ENCODE measurements at places on chromosomes 12 and 14.
A peak's percentile ranks its signal among the peaks of the same experiment; 100 is the strongest.

DNA sequence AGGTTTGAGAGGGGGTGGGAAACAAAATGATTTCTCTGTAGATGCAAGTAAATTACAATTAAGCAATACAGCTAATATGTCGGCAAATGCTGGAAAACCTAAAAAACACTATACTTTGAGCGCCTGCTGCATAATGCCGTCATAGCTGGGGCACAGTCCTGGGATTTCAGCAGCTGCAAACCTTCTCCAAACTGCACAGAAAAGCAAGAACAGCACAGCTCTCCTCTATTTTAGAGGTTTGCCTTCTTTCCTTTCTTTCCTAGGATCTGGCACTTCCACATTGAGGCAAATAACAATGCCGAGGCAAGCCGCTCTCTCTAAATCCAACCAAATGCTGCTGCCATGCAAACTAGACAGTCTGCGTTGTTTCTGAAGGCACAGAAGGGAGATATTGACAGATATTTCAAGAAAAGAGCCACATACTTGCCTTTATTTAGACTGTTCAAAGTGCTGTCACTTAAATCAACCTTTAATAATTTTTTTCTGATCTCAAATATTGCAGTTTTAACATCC, 287.1 kb upstream of the G2E3 start:
- no peak for DNase-seq

DNA sequence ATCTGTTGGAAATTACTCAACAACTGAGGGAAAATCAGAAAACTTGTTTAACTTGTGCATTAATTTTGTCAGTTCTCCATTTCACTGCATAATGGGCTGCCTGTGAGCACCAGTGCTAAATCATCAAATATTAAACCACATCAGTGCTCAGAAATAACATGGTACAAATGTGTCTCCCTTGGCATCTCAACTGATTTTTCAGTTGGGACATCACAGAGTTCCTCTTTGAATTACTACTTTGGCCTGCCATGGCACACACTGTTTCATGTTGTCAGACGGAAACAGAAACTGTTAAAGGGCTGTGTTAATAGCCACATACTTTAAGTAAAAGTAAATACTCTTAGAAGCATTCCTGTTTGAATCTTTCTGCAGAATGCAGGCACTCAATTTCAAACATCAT, 42.1 kb upstream of the STRN3 start:
- no peak for DNase-seq

DNA sequence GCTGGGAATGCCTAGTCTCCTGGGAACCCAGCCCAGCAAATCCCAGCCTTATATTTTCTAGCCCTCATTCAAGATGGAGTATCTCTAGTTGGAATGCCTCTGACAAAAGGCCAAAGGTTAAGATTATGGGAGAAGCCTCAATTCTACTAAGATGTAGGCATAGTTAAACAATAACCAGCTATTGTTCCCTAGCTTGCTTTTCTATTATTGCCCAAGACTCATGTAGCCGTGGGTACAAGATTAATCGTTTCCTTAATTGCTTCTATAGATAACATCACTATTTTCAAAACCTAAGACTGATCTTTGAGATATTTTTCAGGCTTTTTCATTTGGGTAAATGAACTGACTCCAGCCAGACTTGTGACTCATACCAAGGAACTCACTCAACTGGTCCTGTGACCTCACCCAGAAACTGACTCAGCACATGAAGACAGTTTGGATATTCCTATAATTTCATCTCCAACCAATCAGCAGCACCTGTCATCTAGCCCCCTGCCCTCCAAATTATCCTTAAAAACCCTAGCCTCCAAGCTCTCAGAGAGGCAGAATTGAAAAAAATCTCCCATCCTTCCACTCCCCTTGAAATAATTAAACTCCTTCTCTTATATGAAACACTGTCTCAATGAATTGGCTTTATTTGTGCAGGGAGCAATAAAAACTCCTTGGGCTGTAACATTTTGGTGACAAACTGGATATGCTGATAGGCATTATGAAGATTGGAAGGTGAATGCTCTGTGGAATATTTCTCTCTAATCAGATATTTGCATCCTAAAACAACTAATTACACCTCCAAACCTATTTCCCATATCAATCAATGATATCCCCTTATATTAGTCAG, 589.0 kb downstream of the C12orf50 start:
- DNase-seq = no peak

GRCh38 chr14:96824283-96824682, 27.1 kb downstream of the VRK1 start:
- DNase-seq = no peak

DNA sequence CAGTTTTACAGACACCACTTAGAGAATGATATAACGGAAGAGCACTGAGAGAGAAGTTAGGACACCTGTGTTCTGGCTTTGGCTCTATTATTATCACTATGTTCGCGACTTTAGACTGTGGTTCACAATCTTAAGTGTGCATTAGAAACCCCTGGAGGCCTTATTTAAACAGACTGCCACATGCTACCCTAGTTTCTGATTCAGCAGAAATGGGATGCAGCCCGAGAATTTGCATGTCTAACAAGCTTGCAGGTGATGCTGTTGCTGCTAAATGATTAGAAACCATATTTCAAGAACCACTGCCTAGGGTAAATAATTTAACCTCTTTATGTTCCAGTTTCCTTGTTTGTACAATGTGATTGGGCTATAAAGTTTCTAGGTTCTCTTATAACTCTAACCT, 3.6 kb upstream of the RAD51AP1 start:
- no peak for DNase-seq

DNA sequence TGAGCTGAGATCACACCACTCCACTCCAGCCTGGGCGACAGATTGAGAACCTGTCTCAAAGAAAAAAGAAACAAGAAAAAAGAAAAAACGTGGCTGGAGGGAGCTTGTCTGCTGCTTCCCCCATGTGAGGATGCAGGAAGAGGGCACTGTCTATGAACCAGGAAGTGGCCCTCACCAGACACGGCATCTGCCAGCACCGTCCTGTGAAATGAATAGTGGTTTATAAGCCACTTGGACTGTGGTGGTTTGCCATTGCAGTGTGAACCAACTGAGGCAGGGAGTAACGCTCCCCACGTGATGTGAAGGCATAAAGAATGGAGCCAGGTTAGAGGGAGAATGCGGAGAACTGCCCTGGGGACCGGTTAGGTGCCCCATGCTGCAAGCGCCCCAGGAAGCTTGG, 4.5 kb upstream of the BRF1 start:
- DNase-seq = no peak

GRCh38 chr14:23556700-23557440, 799 bp downstream of the THTPA start:
- DNase-seq = no peak

- DNase-seq = no peak
These were observed 21.0 kb upstream of the CIPC start for GRCh38 chr14:77077040-77077439.

DNA sequence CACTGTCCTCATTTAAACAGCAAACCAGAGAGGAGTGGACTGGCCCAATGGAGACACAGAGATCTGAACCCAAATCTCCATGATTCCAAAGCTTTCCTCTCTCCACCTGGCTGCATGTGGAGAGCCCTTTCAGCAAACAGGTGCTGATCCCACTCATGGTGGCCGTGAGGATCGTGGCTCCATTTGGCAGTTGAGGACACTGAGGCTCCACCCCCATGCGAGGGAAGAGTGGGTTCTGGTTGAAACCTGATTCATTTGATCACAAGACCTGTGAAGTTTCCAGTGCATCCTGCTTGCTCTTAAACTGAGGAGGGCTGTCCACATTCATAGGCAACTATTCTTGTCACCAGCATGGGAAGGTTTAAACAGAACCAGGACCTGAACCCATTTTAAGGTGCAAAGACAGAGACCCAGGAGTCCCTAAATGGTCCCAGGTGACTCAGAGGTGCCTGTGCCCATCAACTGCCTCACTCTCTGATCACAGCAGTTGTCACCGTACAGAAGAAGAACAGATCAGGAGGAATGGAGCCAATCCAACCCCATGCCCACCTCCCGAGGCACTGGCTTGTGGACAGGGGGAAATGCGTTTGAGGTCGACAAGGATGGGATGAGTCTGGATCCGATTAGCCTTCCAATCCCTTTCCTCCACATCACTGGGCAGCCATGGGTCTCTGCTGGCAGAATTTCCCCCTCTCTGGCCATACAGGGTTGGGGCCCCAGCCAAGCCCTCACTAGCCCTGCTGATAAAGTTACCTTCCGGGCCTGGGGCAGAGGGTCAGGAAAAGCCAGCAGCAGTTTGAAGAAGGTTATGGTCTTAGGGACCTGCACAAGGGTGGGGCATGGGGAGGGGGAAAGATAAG, 45.5 kb upstream of the BCL11B start:
- no peak for DNase-seq

GRCh38 chr14:95765051-95765450, 51.1 kb upstream of the TCL1A start:
- no peak for DNase-seq

DNA sequence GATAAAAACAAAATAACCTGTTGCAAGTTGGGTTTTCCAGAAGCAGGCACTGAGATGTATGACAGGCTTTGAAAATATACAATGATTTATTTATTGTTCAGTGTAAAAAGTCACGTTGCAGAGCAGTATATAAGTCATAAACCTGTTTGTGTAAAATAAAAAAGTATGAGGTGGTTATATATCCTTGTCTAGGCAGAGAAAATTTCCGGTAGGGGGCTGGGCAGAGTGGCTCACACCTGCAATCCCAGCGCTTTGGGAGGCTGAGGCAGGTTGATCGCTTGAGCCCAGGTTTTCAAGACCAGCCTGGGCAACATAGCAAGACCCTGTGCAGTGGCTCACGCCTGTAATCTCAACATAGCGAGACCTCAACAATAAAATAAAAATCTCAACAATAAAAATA, 16.2 kb upstream of the PPP1CC start:
- no peak for DNase-seq

DNA sequence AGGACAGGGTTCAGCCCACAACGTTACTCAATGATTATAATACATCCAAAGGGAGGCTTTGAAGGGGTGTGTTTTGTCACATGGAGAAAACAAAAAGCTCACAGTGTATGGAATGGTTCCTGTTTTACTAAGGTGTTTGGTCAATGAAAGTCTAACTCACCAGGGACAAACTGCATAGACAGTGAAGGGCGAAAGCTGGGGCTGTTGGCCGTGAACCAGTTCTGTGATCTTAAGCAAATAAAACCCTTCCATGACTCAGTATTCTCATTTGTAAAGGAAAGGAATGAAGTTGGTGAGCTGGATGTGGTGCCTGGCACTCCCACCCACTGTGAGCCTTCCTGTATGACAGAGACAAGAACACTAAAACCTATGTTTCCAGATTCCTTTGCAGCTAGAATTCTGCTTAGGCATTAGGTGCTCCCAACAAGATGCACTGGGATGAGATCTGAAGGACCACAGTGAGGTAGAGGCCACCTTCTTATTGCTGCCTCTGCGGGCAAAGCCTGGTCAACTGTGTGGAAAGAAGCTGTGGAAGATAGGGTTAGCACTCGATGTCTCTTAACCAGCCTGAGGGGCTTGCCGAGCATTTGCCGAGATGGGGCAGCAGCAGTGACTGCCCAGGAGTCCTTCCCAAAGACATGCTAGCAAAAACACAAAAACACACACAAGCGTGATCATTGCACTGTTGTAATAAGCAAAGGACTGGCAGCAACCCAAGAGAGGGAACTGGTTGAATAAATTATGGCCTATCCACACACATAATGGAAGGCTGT, 48.5 kb downstream of the VCPKMT start:
- DNase-seq = no peak

GRCh38 chr14:73634011-73634833, 10.6 kb upstream of the DNAL1 start:
- DNase-seq = peak; percentile 44

DNA sequence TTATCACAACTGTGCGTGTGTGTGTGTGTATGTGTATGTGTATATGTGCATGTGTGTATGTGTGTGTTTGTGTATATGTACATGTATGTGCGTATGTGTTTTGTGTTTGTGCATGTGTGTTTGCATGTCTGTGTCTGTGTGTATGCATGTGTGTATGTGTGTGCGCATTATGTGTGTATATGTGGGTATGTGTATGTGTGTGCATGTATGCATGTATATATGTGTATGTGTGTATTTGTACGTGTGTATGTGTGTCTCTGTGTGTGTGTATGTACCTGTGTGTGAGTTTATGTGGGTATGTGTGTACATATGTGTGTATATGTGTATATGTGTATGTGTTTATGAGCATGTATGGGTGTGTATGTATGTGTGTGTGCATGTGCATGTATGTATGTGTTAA, 37.6 kb upstream of the PIWIL1 start:
- no peak for DNase-seq

DNA sequence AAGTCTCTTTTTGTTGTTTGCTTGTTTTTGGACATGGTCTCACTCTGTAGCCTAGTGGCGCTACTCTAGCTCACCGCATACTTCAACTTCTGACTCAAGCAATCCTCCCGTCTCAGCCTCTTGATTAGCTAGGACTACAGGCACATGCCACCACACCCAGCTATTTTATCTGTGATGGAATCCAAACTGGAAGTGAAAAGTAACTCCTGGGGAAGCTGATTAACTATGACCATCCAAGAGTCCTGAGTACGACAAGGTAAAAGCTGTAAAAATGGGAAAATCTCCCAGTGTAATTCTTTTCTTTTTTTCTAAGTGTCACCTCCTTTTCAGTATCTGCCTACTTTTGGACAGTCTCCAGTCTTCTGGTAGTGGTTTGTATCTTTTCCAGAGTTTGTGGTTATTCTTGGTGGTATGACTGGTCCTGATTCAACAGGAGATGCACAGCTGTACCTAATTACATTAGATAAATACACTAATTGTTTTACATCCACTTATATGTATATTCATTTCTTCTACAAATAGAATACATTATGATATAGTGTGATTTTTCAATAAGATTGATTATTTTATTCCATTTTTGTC, 97.8 kb downstream of the SLC6A15 start:
- no peak for DNase-seq

- DNase-seq = no peak
These were observed 596.7 kb downstream of the SLC6A15 start for GRCh38 chr12:84315926-84316325.

GRCh38 chr14:45135156-45135555, 574 bp upstream of the FANCM start:
- no peak for DNase-seq

- DNase-seq = no peak
These were observed 19.0 kb downstream of the ALX1 start for GRCh38 chr12:85299053-85299452.

GRCh38 chr12:68825569-68826217, 17.7 kb downstream of the MDM2 start:
- DNase-seq = no peak

DNA sequence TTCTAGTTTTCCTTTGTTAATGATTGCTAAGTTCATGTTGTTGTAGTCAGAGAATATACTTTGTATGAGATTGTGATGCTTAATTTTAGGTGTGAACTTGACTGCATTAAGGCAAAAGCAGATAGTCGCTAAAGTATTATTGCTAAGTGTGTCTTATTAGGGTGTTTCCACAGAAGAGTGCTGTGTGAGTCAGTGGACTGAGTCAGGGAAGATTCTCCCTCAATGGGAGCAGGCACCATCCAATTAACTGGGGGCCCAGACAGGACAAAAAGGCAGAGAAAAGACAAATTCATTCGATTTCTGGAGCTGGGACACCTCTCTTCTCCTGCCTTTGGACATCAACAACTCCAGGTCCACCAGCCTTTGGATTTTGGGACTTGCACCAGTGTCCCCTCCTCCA, 48.5 kb downstream of the BAZ1A start:
- DNase-seq = no peak
